ENCODE measurements at places on chromosomes 2 and 18.
A peak's percentile ranks its signal among the peaks of the same experiment; 100 is the strongest.

GRCh38 chr2:225559072-225559415 lies 159.5 kb downstream of the NYAP2 start:
- DNase-seq, result no peak

DNA sequence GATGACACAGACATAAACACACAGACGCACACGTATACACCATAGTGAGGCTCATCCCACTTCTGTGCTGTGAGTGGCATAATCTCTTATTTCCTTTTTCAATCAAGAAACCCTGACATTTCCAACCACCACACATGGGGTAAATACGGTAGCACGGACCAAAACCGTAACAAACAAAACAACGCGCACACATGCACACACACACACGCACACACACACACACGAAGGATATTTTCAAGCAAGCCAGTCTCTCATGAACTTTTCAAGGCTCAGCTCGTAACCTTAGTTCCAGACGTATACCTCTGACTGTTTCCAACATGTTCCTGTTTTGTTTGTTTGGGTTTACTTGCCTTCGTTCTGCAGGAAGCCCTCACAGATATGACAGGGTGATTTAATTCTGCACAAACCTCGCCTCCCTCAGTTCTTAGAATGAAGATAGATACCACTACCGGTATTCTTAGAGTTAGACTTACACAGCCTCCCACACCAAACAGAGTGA lies 119.8 kb downstream of the BCL2 start:
- DNase-seq, result peak; percentile 27

GRCh38 chr2:69997015-69997830 lies 35.8 kb upstream of the ASPRV1 start:
- DNase-seq, result no peak

DNA sequence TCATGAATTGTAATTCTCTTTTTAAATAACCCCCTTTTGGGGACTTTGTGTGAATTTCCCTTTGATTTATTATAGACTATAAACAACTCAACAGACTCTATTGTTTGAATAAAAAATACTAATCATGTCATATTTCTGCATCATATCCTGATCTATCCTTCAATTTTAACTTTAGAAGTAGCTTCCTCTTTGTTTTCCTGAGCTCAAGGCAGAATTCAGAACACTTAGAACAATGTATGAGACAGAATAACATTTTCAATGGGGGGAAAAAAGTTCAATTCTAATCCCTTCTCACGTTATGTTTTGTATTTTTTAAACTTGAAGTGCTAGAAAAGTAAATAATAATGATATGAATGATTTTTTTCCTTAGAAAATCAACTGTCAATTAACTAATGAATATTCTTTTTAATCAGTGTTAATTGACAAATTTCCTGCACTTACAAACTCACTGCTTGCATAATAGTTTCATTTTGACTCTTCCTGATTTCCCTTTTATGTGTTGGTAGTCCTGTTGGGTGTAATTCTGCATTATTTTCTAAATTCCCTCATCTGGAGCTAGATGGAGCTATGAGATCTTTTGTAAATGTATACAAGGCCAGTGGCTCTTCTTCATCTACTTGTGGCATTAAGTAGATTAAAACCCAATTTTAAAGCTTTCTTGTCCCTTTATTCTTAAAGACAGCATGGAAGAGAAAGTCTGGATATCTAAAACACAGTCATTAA lies 326.1 kb downstream of the PARD3B start:
- DNase-seq, result no peak

DNA sequence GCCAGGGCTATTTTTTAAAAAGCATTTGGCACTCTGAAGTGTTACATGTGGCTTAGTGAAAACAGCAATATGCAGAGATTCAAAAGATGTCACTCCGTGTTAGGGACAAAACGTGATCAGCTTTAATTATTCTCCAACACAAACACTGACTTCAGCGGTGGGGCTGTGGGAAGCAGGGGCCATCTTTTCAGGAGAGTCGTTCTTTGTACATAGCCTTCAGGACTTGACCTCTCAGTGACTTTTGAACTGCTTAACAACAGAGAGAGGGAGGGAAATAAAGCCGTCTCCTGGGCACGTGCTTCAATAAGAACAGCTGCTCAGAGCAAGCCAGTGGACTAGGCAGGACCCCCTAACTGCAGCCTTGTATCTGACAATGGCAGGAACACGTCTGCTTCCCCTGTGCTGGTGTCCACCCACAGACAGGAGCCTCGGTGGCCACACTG lies 95.0 kb upstream of the HDAC4 start:
- no peak for DNase-seq
